AG10803 (cell line): ENCODE measurements at places on chromosomes 2 and 18.

DNA sequence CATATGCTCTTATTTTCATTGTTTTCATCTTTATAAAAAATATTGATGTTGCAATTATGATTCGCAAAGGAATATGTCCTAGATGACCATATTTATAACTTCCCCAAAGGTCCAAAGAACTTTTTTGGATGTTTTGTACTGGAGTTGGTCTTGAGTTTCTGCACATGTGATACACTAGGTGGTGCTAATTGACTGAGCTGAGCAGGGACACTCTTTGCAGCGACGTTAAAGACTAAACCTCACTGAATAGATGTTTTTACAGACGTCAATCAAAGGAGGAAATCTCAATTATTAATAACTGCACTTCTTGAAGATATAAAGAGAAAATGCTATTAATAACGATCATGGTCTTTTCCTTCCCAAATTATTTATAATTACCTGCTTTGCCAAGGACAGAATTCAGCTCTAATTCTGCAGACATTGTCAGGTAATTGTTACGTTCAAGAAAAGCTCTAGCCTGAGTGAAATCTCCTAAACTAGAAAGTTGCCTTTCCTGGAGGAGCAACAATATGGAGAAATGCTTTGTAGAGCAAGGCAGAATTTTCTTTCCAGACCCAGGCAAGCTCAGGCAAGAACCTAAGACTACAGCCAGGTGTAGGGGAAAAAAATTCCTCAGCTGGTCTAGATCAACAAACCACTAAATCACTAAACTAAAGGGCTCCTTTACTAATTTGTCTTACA, 119.3 kb upstream of the RBBP8 start:
- DNase-seq: peak; percentile 55

DNA sequence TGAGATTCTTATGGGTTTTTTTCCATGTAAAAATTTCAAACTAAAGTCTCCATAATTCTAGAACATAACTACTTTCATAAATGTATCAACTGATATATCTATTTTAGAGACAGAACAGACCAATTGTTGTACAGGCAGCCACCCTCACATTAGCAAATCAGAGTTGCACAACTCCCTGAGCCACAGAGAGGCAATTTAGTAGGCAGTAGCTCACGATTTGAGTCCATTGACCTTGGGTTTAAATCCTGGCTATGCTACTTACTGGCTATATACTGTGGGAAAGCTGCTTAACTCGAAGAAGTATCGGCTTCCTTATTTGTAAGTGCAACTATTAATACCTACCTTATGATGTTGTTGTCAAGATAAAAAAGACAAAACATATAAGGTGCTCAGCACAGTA, 16.2 kb downstream of the MTIF2 start:
- DNase-seq: no peak

DNA sequence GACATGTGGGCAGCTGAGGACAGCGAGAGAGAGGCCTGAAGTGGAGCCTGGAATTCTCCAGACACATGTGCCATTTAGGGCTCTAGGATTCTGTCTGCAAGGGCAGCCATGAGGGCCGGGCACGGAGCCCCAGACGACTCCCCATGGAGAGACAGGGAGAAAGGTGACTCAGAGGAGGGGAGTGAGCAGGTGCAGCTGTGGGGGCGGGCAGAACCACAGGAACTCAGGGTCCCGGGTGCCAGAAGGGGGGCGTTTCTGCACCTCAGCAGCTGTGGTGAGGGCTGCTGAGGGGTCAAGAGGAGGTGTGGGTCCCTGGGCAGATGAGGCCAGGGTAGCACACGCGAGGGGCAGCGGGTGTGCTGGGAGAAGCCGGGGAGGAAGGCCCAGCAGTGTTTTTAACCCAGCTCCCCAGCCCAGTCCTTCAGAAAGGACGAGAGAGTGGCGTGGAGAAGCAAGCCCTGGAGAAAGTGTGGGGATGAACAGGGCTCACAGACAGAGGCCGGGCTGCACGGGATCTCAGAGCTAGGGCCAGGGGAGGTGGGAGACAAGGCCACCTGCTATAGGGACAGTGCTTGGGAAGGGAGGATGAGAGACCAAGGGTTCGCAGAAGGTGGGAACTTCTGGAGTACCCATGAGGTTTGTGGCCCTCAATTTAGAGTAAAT, 7.6 kb downstream of the GPR17 start:
- no peak for DNase-seq

DNA sequence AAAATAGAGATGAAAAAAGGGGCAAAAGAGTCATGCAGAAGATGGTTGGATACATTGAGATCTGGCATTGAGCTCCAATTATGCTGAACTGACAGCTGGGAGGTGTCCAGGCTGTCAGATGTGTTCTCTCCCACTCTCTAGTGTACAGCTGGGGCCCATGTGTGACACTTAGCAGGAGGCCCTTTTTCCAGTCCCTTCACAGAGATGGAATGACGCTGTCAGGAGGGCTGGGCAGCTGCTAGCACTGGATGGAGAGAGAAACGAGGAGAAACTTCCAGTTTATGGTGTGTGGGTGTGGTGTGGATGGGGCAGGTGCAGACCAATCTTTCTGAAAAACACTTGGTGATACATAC, 437.7 kb upstream of the HS6ST1 start:
- no peak for DNase-seq

GRCh38 chr2:96538487-96539214, 2.1 kb downstream of the ARID5A start:
- DNase-seq: peak; percentile 39
